ENCODE measurements at places on chromosomes 12 and 14. TPM values are rescaled to one million over a fixed set of nuclear protein-coding genes. Genes with fewer than 3 reads are reported as not detected.

The FGF6 gene
- not detected for total RNA-seq

The CD163L1 gene
- total RNA-seq = 19.0 TPM

The SMCO2 gene
- total RNA-seq = 0.34 TPM

The BCL11B gene
- total RNA-seq = under 0.01 TPM

The RNASE1 gene
- total RNA-seq = 0.98 TPM

The NEUROD4 gene
- not detected for total RNA-seq

The NINJ2 gene
- total RNA-seq = 2.8 TPM

The HCAR1 gene
- under 0.01 TPM for total RNA-seq

The HOXC9 gene
- not detected for total RNA-seq

The BHLHE41 gene
- 0.11 TPM for total RNA-seq

The CARMIL3 gene
- not detected for total RNA-seq

The TROAP gene
- total RNA-seq = 1.5 TPM

The LRRK2 gene
- total RNA-seq = 0.52 TPM

The ADAM21 gene
- total RNA-seq = under 0.01 TPM

The SLC7A7 gene
- total RNA-seq = 5.3 TPM

The TIMM9 gene
- total RNA-seq = 20.6 TPM

The ZNF384 gene
- total RNA-seq = 8.0 TPM

The COL2A1 gene
- not detected for total RNA-seq

The PRR4 gene
- 0.17 TPM for total RNA-seq

The ACOT4 gene
- total RNA-seq = 0.33 TPM

The DIO3 gene
- not detected for total RNA-seq

The PZP gene
- total RNA-seq = 0.11 TPM

The SLCO1B1 gene
- not detected for total RNA-seq

The METAP2 gene
- total RNA-seq = 90.5 TPM

The RNF212B gene
- not detected for total RNA-seq

The PNP gene
- total RNA-seq = 229 TPM

The CLMN gene
- 0.43 TPM for total RNA-seq

The SPTB gene
- under 0.01 TPM for total RNA-seq

The GPRC5A gene
- 0.60 TPM for total RNA-seq

The CLEC4D gene
- not detected for total RNA-seq

The SLC4A8 gene
- total RNA-seq = 0.87 TPM

The GALNT16 gene
- total RNA-seq = not detected

The SERPINA1 gene
- total RNA-seq = not detected

The CCDC175 gene
- total RNA-seq = not detected

The ENDOU gene
- under 0.01 TPM for total RNA-seq

The AJUBA gene
- total RNA-seq = 16.9 TPM

The CFAP251 gene
- total RNA-seq = 1.1 TPM

The ZNF740 gene
- total RNA-seq = 15.3 TPM

The DACT1 gene
- total RNA-seq = 0.26 TPM

The RHEBL1 gene
- 0.76 TPM for total RNA-seq

The LTA4H gene
- 53.4 TPM for total RNA-seq

The SLC17A8 gene
- under 0.01 TPM for total RNA-seq

The COA8 gene
- total RNA-seq = 26.1 TPM

The JAG2 gene
- total RNA-seq = 26.6 TPM

The RTN1 gene
- 0.09 TPM for total RNA-seq

The DAO gene
- not detected for total RNA-seq

The BCAT1 gene
- total RNA-seq = 169 TPM

The ATP6V1D gene
- total RNA-seq = 53.5 TPM

The NRDE2 gene
- total RNA-seq = 9.9 TPM

The NPAS3 gene
- 0.43 TPM for total RNA-seq

The ZBTB42 gene
- total RNA-seq = 3.4 TPM

The TSPAN19 gene
- 0.09 TPM for total RNA-seq

The EP400 gene
- total RNA-seq = 7.2 TPM

The FBLN5 gene
- total RNA-seq = 0.26 TPM

The IFNG gene
- not detected for total RNA-seq

The KLRC2 gene
- not detected for total RNA-seq

The ESYT1 gene
- 275 TPM for total RNA-seq
